Urinary bladder (tissue), 4 donors: ENCODE measurements at places on chromosomes 2 and 18. TPM values are rescaled to one million over a fixed set of nuclear protein-coding genes. Genes with fewer than 3 reads are reported as not detected.
A peak's percentile ranks its signal among the peaks of the same experiment; 100 is the strongest.

GRCh38 chr2:142687075-142687474, 190.4 kb upstream of the KYNU start:
- DNase-seq: no peak

- no peak for DNase-seq
Observed at GRCh38 chr2:217935901-217936684, 66.7 kb downstream of the TNS1 start.

GRCh38 chr2:212392043-212392442, 146.6 kb downstream of the ERBB4 start:
- no peak for DNase-seq

GRCh38 chr18:35508030-35508429, 10.3 kb upstream of the INO80C start:
- DNase-seq: no peak

GRCh38 chr18:9561759-9562158, 52.6 kb downstream of the PPP4R1 start:
- no peak for DNase-seq

- DNase-seq: no peak
Observed at GRCh38 chr2:63399156-63399555, 189.1 kb downstream of the WDPCP start.

DNA sequence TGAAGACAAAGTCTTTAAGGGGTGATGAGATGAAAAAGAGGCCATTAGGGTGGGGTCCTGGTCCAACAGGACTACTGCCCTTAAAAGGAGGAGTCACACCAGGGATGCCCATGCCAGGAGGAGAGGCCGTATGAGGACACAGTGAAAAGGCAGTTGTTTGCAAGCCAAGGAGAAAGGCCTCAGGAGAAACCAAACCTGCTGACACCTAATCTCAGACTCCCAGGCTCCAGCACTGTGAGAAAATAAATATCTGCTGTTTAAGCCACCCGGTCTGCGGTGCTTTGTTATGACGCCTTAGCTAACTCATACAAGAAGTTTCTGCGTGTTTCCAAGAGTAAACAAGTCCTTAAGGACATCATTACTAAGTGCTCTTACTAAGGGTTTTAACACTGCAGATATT, 93.6 kb downstream of the DNER start:
- no peak for DNase-seq

- DNase-seq: no peak
Observed at GRCh38 chr2:204650611-204651010, 105.3 kb downstream of the PARD3B start.

DNA sequence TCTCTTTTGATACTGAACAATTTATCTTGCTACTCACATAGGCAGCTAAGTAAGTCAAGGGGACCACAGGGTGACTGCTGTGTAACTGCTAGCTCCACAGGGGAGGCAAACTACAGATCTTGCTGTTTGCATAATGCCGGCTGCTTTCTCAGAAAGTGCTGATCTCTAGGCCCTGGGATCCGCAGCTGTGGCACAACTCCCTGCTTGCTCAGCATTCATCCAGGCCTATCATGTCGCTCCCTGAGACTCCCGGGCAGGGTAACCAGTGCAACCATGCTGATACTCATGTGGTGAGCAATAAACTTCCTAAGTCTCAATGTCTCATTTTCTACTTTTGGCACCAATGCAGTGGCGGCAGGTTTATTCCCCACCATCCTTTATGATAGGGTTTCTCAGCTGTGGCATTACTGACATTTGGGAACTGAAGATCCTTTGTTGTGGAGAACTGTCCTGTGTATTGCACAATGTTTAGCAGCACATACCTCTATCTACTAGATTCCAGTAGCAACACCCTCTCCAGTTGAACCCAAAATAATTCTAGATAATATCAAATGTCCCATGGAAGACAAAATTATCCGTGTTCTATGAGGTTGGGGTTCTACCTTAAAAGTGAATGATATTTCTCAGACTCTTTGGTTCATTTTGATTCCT, 1101.3 kb downstream of the LRP1B start:
- DNase-seq: no peak

GRCh38 chr2:145724311-145724898, 1204.5 kb upstream of the ZEB2 start:
- no peak for DNase-seq

DNA sequence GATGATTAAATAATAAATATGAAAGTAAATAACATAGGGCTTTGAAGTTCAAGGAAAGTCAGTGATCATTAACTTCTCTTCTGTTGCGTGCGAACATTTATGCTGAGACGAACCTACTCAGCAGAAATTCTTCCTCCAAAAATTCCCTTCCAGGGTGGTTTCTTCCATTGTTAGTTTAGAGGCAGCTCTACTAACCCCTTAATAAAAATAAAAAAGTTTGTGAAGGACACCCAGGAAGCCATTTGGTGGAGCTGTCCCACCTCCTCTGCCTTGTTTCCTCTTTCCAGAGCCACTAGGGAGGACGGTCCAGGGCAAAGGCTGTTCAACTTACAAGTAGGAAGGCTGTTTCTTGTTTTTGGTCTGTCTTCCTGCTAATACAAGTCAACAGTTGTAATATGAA, 2.1 kb upstream of the SMAD2 start:
- no peak for DNase-seq

GRCh38 chr2:195995499-195995898, 73.1 kb downstream of the DNAH7 start:
- no peak for DNase-seq

DNA sequence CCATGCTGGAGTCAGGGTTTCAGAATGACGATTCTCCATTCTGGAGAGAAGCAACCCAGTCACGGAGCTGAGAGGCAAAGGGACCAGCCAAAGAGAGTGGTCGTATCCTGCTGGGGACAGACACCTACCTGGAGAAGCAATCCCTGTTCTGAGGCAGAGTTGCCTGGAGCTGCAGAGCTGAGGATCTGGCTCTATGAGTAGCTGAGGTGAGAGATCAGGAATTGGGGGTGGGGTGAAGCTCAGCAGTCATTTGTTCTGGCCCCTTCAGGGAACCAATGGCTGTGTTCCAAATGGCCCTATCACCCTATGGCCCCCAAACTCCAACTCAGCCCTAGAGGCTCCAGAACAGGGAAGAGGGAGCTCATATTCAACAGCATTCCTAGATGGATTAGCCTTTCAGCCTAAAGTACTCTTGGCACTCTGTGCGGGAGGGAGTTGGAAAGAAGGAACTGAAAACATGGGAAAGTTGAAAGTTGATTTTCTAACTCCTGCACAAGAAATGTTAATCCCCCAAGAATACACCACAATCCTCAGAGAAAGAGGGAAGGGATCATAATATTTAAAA, 3.3 kb upstream of the ATRAID start:
- no peak for DNase-seq

DNA sequence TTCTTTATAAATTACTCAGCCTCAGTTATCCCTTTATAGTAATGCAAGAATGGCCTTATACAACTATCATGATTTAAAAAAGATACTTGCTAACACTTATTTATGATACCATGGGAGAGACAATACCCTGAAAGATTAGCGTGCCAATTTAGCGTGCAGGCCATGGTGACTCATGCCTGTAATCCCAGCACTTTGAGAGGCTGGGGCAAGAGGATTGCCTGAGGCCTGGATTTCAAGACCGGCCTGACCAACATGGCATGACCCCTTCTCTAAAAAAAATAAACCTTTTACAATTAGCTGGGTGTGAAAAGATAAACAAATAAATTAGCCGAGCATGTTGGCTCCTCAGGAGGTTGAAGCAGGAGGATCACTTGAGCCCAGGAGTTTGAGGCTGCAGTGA, 493.4 kb upstream of the FSIP2 start:
- DNase-seq: no peak

GRCh38 chr2:4947911-4948310, 744.3 kb upstream of the SOX11 start:
- DNase-seq: no peak

GRCh38 chr2:120227111-120227991, 4.2 kb upstream of the TMEM185B start:
- no peak for DNase-seq

DNA sequence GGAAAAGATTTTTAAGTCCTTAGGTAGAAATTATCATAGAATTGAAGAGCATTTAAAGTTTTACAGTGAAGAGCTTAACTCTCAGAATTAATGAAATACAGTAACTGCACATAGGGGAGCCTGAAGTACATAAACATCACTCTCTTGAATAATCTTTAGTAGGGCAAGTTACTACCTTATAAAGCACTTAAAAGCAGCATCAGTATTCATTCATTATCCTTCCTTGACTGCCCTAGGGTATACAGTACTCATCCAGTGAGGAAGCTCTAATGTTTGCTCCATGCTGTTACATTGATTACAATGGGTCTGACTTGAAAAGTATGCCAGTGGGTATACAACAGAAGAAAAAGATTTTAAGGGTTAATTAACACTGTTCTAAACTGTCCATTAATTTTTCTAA, 66.5 kb downstream of the ATF2 start:
- no peak for DNase-seq

DNA sequence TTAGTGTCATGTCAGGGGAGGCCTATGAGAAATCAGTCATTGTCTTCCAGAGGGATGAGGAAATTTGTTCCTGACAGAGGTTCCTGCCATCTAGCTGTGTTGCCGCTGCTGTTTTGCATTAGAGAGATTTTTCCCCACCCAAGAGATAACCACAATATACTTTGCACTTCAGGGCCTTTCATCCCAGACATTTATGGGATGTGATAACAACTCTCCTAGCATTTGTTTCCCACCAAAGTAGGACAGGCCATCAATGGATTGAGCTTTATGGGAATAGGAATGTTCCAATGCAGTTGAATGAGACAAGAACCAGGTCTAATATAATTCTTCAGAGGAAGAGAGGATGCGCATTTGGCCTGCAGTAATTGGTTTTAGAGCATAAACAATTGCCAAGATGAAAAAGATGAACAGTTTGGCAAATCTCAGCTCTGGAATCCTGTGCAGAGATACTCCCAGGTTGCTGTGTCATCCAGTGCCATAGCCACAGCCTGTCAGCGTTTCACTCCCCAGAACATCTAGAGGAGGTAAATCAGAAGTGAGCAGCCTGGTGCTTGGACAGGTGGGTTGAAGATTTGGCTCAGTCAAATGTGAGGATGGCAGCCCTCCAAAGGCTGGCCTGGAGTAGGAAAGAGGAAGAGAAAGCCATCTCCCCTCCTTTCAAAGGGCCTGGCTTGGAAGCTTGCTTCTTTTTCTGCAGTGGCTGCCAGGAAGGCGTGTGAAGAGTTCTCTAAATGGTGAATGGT, 93.7 kb upstream of the SETBP1 start:
- no peak for DNase-seq

DNA sequence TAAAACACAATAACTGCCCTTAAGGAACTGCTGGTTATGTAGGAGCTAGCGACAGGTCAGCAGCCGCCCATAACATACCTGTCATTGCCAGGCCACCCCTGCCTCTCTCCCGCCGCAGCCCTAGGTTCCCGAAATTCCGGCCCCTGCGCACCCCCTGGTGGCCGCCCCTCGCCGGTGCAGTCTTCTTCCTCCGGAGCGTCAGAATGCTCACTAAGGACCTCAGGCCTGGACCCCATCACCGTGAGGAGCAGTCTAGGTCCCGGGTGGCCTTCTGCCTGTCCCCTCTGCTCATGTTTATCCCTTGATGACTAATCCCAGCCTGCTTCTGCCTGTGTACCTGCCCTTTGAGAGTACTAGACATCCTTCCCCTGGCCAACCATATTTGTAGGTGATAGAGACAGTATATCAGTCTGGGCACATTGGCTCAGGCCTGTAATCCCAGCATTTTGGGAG, 115.7 kb upstream of the SLC1A4 start:
- no peak for DNase-seq

DNA sequence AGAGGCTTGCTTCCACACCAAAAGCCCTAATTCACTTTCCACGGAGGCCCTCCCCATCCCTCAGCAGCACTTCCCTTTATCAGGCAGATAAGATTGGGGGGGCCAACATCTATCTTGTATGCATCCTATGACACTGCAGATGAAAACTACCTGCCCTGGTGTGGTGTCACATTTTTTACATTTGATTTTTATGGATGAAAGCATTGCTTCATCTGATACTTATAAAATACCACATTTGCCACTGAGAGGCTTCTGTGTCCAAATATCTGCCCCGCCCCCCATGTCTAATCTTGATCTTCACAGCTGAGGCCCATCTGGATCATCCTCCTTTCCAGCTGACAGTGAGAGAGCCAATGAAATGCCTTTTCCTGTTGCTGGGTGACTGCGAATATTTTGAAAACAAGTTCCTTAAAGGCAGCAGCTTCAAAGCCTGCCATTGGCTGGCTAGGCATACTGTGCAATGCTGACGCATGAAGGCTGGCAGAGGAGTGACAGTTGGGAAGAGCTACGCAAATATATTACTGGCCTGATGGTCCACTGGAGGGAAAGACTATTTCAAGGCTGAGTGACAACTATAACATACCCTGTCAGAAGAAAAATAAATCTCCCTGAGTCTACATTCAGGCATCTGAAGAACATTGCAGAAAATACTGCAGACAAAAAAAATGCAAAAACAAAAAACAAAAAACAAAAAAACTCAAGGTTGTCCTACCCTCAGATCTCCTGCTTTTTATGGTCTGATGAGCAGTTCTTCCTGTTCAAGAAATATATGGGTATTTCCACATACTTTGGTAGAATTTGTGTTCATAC, 318.7 kb downstream of the PDE11A start:
- peak; percentile 72 for DNase-seq

The CAPN13 gene
- 6.0 TPM for total RNA-seq

The HTR2B gene
- total RNA-seq: 3.0 TPM

The GALNT13 gene
- 19.5 TPM for total RNA-seq

The MALL gene
- 24.4 TPM for total RNA-seq

The ITPRIPL1 gene
- total RNA-seq: 3.3 TPM

The MORN2 gene
- 15.3 TPM for total RNA-seq

The MOGAT1 gene
- total RNA-seq: not detected

The INPP1 gene
- total RNA-seq: 21.5 TPM

The PID1 gene
- 63.9 TPM for total RNA-seq

The C1D gene
- total RNA-seq: 42.6 TPM

The CRYGC gene
- not detected for total RNA-seq

The TSGA10 gene
- total RNA-seq: 12.2 TPM

The RUFY4 gene
- total RNA-seq: not detected

The SP3 gene
- 236 TPM for total RNA-seq
